ENCODE measurements at places on chromosomes 1 and 21.

GRCh38 chr1:68178821-68179490 lies 53.4 kb downstream of the WLS start:
- DNase-seq = no peak

GRCh38 chr21:37877171-37877570 lies 39.1 kb downstream of the KCNJ6 start:
- DNase-seq = no peak

GRCh38 chr1:222555992-222556615 lies 8.2 kb upstream of the HHIPL2 start:
- DNase-seq = no peak

GRCh38 chr1:67405473-67406245 lies 24.5 kb downstream of the SERBP1 start:
- DNase-seq = no peak

- DNase-seq = no peak
Measured at GRCh38 chr21:34606051-34606450, 8.9 kb downstream of the RCAN1 start.

DNA sequence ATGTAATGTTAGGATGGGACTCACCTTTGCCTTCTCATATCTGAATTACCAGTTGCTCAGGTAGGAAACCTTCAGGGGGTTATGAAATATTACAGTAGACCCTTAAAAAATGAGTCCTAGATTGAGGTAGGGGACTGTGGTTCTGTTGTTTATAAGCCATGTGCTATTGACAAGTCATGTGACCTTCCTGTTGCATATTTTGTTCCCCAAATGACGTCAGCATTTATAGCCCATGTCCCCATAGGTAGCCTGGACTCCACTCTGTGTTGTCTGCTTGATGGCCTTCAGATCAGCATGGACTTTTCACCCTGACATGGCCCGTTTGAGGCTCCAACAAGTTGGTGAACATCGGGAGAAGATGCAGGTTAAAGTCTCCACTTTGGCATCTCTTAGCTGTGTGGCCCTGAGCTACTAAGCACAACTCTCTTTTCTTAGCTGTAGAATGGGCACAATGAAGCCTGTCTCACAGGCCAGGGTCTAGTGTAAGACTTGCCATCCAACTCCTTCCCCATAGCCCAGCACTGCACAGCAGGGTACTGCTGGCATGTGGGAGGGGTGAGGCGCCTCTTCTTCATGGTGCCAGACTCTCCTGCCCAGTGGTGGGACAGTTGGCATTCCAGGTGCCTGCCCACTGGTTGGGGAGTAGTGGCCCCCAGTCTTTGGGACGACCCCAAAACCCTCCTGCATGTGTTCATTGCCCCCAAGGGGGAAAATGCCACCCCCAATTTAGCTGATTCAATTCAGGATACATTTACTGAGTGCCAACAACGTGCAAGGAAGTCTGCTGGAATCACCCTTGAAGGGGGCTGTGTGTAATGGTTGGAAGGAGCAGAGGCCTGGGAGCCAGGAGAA lies 36.1 kb upstream of the TTC22 start:
- DNase-seq = no peak

DNA sequence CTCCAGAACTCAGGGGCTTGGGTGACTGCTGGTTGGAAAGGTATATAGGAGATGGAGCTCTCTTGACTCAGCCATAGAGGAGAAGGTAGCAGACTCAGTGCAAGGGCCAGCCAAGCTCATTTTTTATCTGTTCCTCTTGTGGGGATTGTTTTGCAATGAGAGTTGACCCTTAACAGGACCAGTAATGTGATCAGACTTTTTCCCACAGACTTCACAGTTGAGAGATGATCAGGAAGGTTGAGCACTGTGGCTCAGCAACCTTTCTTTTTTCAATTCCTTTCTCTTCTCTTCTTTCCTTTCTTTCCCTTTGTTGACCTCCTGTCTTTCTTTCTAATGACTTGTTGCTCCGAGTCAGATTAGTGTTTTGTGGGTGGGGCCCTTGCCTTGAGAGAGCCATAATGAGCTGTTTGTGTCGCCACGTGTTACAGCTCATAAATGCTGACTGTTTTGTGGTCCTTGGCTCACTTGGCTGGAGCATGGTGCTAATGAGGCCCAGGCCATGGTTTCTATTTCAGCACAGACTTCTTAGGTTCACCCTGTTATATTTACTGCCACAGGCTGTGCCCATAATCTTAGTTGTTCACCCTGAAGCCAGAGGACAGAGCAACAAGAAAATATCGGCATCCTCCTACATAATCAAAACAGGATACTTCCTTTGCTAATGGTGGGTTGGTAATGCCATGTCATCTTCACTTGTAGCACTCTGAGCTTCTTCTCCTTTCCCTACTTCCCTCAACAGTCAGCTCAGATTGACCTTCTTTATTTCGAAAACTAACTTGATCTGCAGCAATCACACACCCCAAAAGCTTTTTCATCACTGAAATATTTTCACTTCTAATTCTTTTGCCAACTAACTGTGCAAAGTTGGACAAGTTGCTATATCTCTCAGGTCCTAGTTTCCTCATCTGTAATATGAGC lies 13.9 kb downstream of the ADAM30 start:
- no peak for DNase-seq

GRCh38 chr21:38863843-38864363 lies 58.2 kb downstream of the ETS2 start:
- no peak for DNase-seq

DNA sequence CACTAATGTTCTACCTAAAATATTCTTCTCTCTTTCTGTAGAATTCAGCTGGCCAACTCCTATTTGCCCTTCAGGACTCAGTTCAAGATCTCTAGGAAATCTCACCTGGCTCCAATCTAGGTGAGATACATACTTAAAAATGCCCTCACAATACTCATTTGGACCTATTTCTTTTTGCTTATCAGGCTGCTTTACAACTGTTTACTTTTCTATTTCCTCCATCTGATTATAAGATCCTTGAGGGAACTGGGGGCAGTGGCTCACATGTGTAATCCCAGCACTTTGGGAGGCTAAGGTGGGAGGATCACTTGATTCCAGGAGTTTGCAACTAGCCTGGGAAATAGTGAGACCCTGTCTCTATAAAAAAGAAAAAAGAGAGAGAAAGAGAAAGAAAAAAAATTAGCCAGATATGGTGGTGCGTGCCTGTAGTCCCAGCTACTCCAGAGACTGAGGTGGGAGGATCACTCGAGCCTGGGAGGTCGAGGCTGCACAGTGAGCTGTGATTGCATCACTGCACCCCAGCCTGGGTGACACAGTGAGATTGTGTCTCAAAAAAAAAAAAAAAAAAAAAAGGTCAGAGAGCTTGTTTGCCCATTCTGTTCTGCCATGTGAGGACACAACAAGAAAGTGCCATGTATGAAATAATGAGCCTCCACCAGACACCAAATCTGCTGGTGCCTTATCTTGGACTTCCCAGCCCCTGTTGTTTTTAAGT lies 14.8 kb downstream of the EFCAB14 start:
- no peak for DNase-seq

- DNase-seq = no peak
Measured at GRCh38 chr1:208326033-208326432, 81.8 kb upstream of the PLXNA2 start.

DNA sequence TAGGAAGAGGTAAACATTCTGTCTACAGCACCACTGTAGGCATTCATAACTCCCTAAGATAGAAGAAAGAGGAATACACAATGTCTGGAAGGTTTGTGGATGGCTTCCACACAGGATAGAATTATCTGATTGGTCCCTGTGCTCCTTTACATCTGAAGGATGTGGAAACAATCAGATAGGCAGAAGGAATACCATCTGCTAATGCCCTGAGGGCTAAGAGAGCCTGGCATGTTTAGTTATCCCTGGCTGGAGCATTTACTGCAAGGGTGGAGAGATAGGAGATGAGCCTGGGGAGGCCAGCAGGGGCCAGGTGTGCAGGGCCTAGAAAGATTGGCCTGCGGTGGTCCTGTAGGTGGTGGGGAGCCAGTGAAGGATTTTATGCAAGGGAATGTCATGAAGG lies 8.6 kb upstream of the ACBD3 start:
- DNase-seq = no peak

DNA sequence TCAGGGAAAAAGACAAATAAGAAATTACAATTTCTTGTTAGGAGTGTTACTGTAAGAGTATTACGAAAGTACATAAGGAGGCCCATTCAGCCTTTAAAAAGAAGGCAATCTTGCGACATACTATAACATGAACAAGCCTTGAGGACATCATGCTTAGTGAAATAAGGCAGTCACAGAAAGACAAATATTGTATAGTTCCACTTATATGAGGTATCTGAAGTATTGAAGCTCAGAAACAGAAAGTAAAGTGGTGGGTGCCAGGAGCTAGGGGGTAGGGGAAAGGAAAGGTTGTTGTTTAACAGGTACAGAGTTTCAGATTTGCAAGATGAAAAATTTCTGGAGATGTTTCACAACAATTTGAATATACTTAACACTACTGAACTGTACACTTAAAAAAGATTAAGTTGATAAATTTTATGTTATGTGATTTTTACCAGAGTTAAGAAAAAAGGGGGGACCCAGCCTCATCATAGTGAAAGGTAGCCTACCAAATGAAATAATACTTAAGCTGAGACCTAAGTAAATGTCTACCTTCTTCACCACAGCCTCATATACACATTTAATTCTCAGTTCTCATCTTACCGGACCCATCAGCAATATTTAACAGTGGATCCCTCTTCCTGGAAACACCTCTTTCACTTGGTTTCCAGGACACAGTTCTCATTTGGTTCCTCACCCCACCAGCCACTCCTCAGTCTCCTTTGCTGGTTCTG lies 19.5 kb downstream of the USP24 start:
- no peak for DNase-seq

DNA sequence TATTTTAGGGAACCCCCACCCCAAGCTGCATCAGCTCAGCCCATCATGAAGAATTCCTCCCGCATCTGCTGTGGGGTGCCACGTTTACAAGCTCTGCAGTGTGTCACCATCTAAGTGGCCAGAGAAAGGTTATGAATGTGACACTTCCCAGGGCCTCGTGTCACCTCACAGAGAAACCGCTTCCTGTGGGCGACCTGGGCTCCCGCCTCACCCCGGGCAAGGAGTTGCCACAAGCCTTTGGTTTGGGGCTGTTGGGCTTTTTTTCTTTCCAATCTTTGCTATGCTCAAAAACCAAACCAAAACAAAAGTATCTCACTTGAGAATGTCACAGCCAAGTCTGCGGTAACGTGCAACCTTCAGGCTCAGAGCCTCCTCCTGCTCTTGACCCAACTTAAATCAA lies 82.1 kb upstream of the ARHGEF16 start:
- no peak for DNase-seq

Measured in forelimb muscle (tissue), 1 donor.